Stomach (tissue), 19 donors: ENCODE measurements at places on chromosomes 7 and 10. TPM values are rescaled to one million over a fixed set of nuclear protein-coding genes. Genes with fewer than 3 reads are reported as not detected.

LIPF gene
- 15,849 TPM for polyA plus RNA-seq

VAX1 gene
- polyA plus RNA-seq = not detected

- no peak overlapping the region for H3K27ac ChIP-seq
- DNase-seq = peak; percentile 7
- H3K4me3 ChIP-seq = no peak overlapping the region
- peaks cover 14% of the 10 kb centered on the region for H3K4me1 ChIP-seq
- H3K27me3 ChIP-seq = no peaks in the 10 kb centered on the region
Measured at GRCh38 chr10:88707429-88708155, 1.5 kb downstream of the LIPK start.

DNA sequence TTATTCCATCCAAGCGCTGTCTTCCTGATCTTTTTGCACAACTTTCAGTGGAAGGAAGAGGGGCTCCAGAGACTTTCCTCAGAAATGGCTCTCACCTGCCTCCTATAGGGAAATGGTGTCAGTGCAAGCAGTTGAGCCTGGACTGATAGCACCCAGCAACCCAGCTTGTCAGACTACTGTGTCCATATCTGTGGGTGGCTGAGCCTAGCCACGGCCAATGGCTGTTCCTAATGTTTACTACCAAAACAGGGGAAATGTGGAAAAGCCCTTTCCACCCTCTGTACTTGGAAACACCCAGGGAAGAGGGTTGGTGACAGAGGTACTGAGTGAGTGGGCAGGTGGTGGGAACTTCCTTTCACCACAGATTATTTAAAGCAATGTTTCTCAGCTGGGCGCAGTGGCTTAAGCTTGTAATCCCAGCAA lies 4.3 kb upstream of the YKT6 start:
- peak; percentile 78 for DNase-seq
- peaks cover 1% of the 10 kb centered on the region for H3K4me1 ChIP-seq
- no peak overlapping the region for H3K27ac ChIP-seq
- H3K36me3 ChIP-seq = no peaks in the 10 kb centered on the region
- H3K4me3 ChIP-seq = no peak overlapping the region
- H3K27me3 ChIP-seq = no peaks in the 10 kb centered on the region

GJC3 gene
- polyA plus RNA-seq = 0.75 TPM

DNA sequence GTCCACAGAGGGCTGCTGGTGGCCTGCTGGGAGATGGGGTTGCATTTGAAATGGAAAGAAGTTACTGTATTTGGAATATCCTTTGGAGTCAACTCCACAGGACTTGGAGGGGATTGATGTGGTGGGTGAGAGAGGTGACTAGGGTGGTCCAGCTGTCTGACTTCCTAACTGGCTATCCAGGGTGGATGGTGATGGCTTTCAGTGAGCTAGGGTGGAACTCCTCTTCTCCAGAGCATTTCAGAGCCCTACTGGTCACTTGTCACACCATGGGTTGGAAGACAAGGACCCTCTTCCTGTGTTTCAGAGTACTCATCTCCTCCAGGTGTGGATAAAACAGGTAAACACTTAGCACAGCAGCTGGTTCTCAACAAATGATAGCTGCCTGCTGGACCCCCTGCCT lies 3.3 kb upstream of the ADAMTS14 start:
- no peak for DNase-seq
- peaks cover 5% of the 10 kb centered on the region for H3K27me3 ChIP-seq
- H3K36me3 ChIP-seq = no peaks in the 10 kb centered on the region
- no peak overlapping the region for H3K27ac ChIP-seq
- H3K4me3 ChIP-seq = no peak overlapping the region

DNA sequence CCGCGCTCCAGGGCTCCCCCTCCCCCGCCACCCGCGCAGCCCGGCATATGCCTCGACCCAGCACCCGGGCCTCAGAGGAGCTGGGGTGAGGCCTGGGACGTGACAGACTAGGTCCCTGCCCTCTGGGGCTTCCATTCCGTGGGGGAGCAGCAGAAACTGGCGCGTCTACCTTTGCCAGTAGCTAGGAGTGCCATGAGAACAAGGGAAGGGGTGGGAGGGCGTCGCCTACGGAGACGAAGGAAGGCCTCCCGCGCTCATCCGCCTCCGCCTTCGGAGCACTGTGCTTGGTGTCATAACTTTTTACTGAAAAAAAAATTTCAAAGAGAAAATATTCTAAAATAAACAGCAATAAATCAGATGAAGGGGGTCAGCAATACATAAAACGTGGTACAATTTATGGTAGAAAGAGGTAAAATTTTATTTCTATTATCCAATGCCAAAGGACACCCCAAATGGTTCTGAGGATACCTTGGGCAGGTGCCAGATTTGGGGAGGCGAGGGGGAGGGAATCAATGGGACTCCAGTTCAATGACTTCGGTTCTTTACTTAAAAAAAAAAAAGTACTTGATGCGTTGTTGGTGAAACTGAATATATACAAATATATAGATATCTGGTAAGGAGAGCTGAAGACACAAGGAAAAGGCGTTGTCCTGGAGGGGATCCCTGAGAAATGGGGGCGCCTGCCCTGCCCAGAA lies 35.1 kb upstream of the GRID1 start:
- H3K4me1 ChIP-seq = peaks cover 38% of the 10 kb centered on the region
- peak overlapping the region; percentile 73 for H3K27ac ChIP-seq
- peak overlapping the region; percentile 54 for H3K4me3 ChIP-seq
- no peaks in the 10 kb centered on the region for H3K36me3 ChIP-seq
- peaks cover 3% of the 10 kb centered on the region for H3K27me3 ChIP-seq

SPACDR gene
- polyA plus RNA-seq = not detected

WNT8B gene
- polyA plus RNA-seq = not detected

DNA sequence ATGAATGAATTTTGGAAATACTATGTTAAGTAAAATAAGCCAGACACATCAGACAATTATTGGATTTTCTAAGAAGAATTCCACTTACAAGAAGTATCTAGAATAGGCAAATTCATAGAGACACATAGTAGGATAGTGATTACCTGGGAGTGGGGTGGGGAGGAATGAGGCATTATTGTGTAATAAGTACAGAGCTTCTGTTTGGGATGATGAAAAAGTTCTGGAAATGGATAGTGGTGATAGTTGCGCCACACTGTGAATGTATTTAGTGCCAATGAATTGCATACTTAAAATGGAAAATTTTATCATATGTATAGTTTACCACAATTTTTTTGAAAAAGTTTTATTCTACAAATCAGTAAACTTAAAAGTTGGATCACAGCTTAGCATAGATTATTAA lies 297.2 kb upstream of the KAT6B start:
- no peaks in the 10 kb centered on the region for H3K4me1 ChIP-seq
- H3K36me3 ChIP-seq = no peaks in the 10 kb centered on the region
- no peak for DNase-seq
- no peaks in the 10 kb centered on the region for H3K27me3 ChIP-seq

POMZP3 gene
- polyA plus RNA-seq = 15.6 TPM

CPN1 gene
- polyA plus RNA-seq = not detected

CYP3A4 gene
- not detected for polyA plus RNA-seq

- H3K27me3 ChIP-seq = no peaks in the 10 kb centered on the region
- H3K4me3 ChIP-seq = no peak overlapping the region
- H3K27ac ChIP-seq = no peak overlapping the region
Measured at GRCh38 chr10:11357439-11357838, 254.0 kb downstream of the USP6NL start.

DNA sequence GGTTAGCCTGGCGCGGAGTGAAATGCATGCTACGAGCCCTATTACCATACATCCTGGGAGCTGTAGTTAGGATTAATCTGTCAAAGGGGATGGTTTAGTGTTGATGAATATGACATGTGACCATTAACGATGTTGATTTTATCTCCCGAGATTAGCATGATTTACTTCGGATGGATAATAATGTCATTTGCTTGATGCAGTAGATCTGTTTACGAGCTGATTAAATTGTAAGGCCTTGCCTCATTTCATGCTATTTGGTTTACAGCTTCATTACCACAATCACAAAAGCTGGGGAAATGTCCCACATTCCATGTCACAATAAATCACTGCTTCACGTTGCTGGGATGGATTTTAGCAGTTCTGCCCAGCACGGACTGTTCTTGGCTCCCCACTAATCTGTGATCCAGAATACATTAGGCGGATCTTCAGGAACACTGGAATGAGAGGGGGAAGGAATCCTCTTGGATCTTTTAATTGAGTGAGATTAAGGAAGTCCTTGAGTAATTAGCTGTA lies 22.3 kb downstream of the ZNF503 start:
- peak; percentile 34 for DNase-seq
- H3K27ac ChIP-seq = no peak overlapping the region
- H3K36me3 ChIP-seq = no peaks in the 10 kb centered on the region
- H3K4me3 ChIP-seq = no peak overlapping the region

GRCh38 chr7:99437946-99438572 lies 539 bp downstream of the PTCD1 start:
- peaks cover 25% of the 10 kb centered on the region for H3K36me3 ChIP-seq
- peaks cover 37% of the 10 kb centered on the region for H3K4me1 ChIP-seq
- H3K27ac ChIP-seq = peak overlapping the region; percentile 92
- no peaks in the 10 kb centered on the region for H3K27me3 ChIP-seq

DNA sequence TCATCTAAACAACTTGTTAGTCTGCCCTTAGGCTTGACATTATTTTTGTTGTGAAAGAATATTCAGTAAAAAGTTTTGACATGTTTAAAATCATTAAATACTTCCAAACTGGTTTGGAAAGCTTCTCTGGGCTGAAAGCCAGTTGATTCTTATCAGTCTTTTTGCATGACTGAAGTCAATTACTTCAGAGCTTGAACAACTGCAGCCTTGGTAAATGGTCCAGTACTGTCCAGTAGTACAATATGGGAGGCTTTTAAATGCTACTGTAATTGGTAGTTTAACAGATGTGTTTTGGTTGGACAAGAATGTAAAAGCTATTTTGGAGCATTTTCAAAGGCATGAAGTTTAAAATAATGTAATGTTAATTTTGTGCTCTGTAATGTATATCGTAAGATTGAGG lies 103.4 kb downstream of the SDK1 start:
- no peaks in the 10 kb centered on the region for H3K36me3 ChIP-seq
- no peak overlapping the region for H3K4me3 ChIP-seq
- no peak overlapping the region for H3K27ac ChIP-seq
- no peaks in the 10 kb centered on the region for H3K4me1 ChIP-seq
- peak; percentile 32 for DNase-seq

DNA sequence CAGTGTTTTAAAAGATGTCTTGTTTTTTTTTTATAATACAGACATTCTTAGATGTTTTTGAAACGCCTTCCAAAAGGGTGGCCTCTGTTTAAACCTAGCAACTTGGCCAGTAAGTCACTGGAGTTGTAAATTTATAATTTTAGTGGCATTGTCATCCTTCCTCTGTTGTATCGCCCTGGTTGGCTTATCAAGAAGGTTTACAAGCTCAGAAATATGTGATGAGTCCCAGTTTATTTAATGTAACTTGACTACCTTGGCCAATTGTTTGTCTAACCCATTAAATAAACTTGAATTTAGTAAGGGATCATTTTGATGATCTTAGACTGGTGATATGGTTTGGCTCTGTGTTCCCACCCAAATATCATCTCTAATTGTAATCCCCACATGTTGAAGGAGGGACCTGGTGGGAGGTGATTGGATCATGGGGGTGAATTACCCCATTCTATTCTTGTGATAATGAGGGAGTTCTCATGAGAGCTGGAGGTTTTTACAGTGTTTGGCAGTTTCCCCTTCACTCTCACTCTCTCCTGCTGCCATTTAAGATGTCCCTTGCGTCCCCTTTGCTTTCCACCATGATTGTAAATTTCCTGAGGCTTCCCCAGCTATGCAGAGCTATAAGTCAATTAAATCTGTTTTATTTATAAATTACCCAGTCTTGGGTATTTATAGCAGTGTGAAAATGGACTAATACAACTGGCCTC lies 13.4 kb upstream of the NT5C3A start:
- DNase-seq = no peak
- no peak overlapping the region for H3K4me3 ChIP-seq
- no peak overlapping the region for H3K27ac ChIP-seq
- no peaks in the 10 kb centered on the region for H3K36me3 ChIP-seq

DNA sequence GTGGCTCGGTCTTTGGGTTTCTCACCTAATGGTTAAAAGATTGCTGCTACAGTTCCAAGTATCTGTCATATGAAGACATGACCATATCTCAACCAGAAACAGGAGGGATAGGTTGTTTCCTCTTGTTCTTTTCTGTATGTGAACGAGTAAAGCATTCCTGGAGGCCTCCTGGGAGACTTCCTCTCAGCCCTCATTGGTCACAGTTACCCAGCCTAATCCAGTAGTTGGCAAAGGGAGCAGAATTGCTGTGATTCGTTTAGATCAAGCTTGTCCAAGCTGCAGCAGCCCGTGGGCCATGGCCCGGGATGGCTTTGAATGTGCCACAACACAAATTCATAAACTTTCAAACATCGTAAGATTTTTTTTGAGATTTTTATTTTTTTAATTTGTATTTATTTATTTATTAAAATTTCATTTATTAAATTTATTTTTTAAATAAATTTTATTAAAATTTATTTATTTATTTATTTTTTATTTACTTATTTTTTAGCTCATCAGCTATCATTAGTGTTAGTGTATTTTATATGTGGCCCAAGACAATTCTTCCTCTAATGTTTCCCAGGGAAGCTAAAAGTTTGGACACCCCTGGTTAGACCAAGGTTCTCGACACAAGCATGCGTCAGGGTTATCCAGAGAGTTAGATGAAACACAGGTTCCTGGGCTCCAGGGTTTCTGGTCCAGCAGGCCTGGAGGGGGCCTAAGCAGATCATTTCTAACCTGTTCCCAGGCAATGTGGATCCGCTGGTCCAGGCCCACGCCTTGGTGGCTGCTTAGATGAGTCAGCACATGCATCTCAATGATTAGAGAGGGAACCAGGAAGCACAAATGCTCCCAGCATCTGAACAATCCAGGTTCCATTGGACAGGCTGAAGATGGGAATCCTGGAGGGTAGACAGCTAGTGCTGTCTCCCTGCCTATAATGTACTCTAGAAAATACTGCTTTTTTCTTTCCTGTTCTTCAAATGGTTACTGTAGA lies 25.6 kb downstream of the CDC123 start:
- no peak for DNase-seq
- H3K4me1 ChIP-seq = peaks cover 32% of the 10 kb centered on the region
- no peak overlapping the region for H3K4me3 ChIP-seq
- H3K36me3 ChIP-seq = peaks cover 71% of the 10 kb centered on the region

DNA sequence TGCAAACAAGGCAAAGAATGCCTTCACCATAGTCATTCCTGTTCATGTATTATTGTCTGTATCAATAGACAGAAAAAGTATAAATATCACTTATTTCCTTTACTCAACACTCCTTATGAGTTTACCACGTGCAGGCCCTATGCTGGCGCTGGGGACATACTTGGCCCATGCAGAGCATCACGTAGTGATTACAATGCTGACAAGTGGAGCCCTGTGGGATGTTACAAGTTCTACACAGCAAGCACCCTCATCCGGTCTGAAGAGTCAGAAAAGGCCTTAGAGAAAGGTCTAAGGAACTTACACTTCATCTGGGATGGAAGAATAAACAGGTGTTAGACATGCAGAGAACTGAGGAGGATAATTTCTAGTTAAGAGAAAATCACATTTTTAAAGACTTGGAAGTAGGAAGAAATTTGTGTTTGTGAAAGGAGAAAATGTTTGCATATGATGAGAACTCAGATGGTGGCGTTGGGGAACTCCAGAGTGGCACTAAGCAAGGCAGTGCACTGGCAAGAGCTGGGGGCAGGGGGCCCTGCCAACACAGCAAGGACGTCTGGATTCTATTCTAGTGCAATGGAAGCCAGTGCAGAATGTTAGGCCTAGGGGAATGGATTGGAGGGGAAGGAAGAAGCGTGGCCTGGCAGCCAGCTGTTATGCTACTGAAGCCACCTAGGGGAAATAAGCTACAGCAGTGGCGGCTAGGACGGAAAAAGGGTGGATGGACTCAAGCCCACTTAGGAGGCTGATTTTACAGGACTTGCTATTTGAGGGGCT lies 116.2 kb downstream of the ELMO1 start:
- H3K27ac ChIP-seq = peak overlapping the region; percentile 16
- no peaks in the 10 kb centered on the region for H3K27me3 ChIP-seq
- no peak for DNase-seq
